ENCODE measurements at places on chromosomes 16 and 17.
A peak's percentile ranks its signal among the peaks of the same experiment; 100 is the strongest.

- DNase-seq = peak; percentile 69
Observed at GRCh38 chr17:3695723-3696411, at the start of gene P2RX5. Gene P2RX5 (minus strand): TSS chr17:3696155. CDS start chr17:3696005, 150 bp downstream.

- DNase-seq = no peak
Observed at GRCh38 chr16:85415196-85416090, 197.7 kb upstream of the GSE1 start.

DNA sequence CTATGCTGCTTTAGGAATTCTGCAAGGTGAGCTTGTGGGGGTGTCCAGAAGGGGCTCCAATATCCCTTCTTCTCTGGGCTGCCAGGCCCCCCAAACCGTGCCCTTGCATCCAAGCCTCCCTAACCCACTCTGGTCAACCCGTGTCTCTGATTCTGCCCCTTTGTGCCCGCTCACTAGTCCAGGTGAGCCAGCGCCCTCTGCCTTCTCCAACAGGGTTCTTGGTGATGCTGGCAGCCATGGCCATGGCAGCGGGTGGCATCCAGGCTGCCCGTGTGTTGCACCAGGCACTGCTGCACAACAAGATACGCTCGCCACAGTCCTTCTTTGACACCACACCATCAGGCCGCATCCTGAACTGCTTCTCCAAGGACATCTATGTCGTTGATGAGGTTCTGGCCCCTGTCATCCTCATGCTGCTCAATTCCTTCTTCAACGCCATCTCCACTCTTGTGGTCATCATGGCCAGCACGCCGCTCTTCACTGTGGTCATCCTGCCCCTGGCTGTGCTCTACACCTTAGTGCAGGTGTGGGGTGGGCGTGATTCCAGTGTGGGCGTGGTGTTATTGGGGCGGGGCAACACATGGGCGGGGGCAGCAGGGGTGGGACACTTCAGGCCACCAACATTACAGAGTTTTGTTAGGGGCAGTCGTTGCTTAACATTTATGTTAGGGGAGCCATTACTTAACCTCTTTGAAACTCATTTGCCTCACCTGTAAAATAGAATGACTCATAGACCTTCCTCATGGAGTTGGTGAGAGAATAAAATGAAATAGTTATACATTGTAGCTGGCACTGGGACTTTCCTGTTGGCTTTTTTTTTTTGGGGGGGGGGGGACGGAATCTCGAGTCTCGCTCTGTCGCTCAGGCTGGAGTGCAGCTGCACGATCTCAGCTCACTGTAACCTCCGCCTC lies 31.4 kb downstream of the ANKRD40 start:
- no peak for DNase-seq

DNA sequence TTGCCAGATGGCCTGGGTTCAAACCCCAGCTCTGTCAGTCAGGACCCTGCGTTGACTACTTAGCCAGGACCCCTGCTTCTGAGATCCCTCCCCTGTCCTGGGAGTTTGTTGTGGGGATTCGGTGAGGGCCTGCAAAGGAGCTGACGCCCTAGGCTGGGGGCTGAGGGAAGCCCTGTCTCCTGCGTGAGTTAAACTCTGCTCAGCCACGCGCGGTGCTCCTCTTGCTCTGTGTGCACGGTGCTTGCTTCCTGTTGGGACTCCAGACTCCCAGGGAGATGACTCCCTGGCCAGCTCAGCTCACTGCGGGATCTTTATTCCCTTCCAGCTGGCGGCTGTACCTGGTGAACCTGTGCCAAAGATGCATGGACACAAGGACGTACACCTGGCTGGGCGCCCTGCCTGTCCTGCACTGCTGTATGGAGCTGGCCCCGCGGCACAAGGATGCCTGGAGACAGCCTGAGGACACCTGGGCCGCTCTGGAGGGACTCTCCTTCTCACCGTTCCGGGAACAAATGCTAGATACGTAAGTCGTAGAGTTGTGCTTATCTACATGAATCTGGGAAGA lies 37.4 kb downstream of the RNF213 start:
- DNase-seq = no peak

- peak; percentile 6 for DNase-seq
Observed at GRCh38 chr17:73546770-73547536, 97.3 kb downstream of the SDK2 start.

- no peak for DNase-seq
Observed at GRCh38 chr17:18626152-18626870, 17.9 kb downstream of the TBC1D28 start.

GRCh38 chr17:48483004-48483403 lies 47.8 kb downstream of the HOXB1 start:
- DNase-seq = no peak

DNA sequence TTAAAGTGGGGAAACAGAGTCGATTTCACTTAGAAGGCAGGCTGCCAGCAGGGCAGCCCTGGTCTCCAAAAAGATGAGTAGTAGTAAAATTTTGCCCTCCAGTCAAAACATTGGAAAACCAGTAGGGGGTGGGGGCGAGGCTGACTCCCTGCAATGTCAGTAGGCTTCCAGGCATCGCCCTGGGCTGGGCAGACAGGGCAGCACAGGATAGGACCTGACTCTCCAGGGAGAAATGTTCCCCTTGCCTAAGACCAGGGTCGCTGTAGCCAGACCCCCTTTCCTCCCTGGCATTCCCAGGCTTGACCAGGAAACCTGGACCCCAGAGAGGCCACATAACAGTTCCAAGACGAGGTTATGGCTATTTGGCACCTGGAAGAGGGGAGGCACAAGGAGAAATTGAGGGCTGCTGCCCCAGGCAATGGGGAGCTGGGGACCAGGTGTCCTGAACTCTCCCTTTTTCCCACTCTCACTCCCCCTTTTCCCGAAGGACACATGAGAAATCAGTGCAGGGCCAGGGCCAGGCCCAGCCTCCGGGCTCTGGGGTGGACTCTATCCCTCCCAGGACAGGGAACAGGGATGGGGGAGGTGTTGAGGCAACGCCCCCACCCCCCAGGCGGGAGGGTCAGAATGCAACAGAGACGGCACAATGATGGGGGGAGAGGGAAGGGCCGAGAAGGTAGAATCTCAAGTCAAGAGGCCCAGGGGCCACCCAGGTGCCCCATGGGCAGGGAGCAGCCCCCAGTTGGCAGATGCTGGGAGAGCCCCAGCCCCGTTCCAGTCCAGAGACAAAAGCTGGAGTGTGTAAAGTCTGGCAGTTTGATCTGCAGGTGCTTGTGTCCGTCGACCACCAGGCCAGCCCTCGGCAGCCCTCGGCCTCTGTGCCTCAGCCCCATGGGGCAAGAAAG lies 4.5 kb upstream of the SAMD14 start:
- no peak for DNase-seq

GRCh38 chr17:49471089-49471683 lies 23.9 kb upstream of the NGFR start:
- no peak for DNase-seq

- DNase-seq = no peak
Observed at GRCh38 chr17:73785958-73786743, 141.9 kb upstream of the SDK2 start.

GRCh38 chr17:19407601-19408345 lies 3.3 kb upstream of the RNF112 start:
- no peak for DNase-seq

GRCh38 chr17:49318435-49318965 lies 43.5 kb downstream of the ZNF652 start:
- DNase-seq = no peak

DNA sequence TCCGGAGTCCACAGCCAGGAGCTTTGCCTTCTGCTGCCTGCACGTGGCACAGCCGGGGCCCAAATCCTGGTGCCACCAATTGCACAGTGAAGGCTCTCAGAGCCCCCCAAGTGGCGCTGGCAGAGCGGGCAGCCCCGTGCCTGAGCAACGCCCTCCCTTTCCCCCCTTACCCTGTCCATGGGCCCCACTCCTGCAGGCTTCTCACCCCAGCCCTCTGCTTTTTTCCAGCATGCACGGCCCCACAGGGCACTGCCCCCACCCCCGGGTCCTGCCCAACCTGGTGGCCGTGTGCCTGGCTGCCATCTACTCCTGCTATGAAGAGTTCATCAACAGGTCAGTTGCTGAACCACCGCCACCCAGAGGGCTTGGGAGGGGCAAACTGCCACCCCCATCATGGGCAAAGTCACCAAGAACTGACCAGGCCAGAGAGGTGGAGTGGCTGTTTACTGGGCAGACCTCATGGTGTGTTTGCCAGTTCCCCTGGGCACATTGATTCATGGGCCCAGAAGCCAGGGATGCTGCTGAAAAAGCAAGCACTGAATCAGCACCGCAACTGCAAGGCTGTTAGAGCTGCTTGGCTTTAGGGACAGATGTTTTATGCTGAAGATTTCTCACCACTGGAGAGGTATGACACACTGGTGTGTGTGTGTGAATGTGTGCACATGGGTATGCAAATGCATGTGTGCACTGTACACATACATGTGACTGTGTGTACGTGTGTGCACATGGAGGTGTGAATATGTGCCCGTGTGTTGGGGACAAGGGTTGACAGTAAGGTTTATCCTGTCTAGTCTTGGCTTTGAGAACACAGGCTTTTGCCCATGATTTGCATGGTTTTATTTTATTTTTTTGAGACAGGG lies 107.1 kb upstream of the PLCG2 start:
- no peak for DNase-seq

DNA sequence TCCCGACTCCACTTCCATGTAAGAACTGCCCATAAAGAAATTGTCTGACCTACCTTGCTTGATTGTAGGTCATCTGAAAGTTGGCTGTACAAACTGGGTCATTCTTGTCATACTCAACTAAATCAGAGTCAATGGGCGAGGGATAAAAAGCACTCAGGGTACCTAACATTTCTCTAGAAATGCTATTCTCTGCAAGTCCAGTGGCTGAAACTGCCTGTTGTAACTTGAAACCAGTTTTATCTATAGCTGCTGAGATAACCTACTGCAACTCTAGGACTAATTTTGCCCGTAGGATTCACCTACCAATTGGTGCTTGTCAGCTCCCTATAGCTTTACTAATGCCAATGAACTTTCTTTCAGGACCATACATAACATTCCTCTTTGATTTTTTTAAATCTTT lies 100.1 kb upstream of the GRIN2A start:
- DNase-seq = no peak

DNA sequence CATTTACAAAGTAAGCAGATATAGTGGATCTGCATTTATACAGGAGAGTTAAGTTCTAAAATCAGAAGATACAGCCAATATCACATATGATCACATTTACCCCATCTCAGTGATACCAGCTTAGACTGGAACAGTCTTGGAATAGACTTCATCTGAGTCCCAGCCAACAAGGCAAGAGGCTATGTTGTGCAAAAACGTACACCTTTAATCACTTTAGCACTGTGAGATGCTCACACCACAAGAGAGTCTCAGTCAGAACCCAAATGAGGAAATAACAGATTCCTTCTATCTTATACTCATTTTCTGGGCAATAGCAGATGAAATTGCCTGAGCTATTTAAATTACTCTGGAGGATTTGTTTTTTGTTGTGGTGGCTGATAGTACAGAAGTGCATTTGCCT lies 145.6 kb downstream of the ANKFN1 start:
- no peak for DNase-seq

- peak; percentile 72 for DNase-seq
Observed at GRCh38 chr16:85028685-85029407, 1.3 kb downstream of the KIAA0513 start.

DNA sequence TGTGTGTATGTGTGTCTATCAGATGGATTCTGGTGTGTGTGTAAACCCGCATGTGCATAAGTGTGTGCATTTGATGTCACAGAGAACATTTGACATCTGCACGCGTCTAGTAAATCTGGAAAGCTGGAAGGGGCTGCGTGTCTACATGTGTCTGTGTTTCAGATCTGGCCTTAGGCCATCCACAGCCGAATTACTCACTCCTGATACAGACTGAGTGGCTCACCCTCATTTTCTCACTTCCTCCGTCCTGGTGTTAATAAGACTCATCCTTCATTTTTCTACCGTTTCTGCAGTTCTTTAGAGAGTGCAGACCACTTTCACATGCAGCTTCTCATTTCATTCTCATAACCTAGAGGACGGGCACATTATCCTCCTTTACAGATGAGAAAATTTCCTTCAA lies 491.6 kb downstream of the CDH13 start:
- DNase-seq = no peak

GRCh38 chr17:80397686-80398085 lies 17.3 kb upstream of the ENDOV start:
- no peak for DNase-seq

GRCh38 chr17:78831688-78832540 lies 8.7 kb downstream of the USP36 start:
- no peak for DNase-seq

DNA sequence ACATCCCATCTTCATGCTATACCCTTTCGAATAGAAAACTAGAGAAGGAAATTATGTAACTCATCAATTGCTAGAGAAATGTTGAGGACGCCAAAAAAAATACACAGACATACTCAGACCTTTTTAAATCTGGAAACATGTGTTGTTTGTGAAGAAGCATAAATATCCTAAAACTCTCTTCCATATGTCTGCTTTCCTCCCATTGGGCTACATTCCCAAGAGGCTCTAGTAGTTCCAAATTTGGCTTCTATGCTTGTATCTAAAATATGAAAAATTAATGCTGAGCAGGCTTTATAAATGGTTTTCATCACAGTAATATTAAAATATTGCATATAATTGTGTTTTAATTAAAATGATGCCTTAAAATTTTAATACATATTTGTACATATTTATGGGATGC lies 297.9 kb upstream of the PSMD7 start:
- DNase-seq = no peak

- no peak for DNase-seq
Observed at GRCh38 chr16:79276501-79276900, 324.0 kb downstream of the MAF start.

- no peak for DNase-seq
Observed at GRCh38 chr16:710500-711075, 4.3 kb upstream of the METRN start.

- no peak for DNase-seq
Observed at GRCh38 chr16:72471317-72471924, 299.5 kb upstream of the PMFBP1 start.

DNA sequence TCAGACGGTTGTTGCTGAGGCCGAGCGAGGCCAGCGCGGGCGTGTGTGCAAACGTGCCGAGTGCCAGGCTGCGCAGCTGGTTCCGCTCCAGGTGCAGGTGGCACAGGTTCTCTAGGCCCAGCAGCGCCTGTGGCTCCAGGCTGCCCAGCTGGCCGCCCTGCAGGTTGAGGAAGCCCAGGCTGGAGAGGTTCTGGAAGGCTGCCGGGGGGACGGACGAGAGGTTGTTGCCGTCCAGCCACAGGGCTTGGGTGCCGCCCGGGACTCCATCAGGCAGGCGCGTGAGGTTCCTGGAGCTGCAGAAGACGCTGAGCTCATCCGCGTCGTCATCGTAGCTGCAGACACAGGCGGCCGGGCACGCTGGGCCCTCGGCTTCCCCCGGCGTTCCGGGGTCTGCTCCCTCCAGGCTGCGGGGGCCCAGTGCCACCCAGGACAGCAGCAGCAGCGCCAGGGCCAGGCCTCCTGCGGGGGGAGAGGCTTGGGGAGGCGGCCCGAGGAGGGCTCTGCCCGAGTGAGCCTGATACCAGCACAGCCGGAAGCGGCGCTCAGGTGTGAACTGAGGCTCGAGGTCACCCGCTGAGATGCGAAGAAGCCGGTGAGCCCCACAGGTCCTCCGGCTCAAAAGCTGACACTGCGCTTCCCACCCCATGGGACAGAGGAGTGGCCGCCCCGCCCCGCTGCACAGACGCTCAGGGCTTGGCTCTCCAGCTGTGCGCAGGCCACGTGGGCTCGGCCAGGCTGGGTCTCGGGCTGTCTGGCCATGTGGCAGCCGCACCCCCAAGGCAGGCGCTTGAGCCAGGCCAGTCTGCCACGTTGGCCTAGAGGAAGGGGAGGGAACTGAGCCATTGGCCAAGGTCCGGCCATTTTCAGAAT lies 1.3 kb downstream of the IGFALS start:
- no peak for DNase-seq

- DNase-seq = no peak
Observed at GRCh38 chr17:17358866-17359265, 55.7 kb downstream of the NT5M start.

All from activated CD4-positive, alpha-beta T cell treated with anti-CD3 and anti-CD28 coated beads, Interleukin-2, Interleukin-4, amounts not matched to agents 100 ng/mL and 50 ng/mL, durations not matched to agents 16 hours and 8 hours (primary cell).